Suppressor macrophage (primary cell): ENCODE measurements at places on chromosomes 16 and 17.

GRCh38 chr16:268141-269053, 7.3 kb downstream of the RGS11 start:
- no peak for DNase-seq

DNA sequence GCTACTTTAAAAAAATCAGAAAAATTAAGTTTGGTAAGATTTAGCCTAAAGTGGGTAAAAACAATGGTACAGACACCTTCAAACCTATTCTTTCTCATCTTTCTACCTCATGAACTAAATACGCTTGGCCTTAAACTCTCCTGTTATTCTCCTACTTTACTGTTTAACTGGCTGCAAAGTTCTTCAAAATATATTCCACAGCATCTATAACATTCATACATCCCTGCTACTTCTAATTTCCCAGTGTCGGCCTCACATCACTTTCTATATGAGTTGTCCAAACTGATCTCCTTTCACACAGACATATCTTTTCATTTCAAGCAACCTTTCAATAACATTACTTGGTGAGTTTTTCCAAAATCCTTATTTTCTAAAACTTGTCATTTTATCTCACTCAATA, 64.0 kb downstream of the MED13 start:
- DNase-seq, result no peak

DNA sequence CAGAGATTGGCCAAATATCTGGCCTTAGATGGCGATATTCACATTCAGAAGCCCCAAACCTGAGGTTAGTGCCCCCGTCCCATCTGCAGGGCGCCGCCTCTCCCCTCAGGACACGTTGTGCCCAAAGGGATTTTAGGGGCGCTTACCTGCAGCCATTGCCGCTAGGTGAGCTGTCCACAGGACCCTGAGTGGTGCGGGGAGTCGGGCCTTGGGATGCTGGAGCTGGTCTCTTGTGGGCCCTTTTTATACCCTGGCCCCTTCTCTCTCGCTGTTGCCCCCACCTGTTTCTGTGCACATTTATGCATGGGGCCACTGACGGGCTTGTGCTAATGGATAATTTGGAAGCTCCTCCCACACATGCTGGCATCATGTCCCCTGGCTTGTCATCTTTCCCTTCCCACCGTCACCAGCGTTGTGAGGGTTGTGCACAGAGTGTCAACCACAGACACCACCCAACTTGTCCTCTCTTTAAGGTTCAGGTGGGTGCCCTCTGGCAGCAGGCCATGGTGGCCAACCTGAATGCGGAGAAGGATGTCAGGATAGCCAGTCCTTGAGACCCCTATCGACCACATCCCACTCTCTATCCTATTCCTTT, at the start of gene CSHL1:
CSHL1 (minus strand) TSS at position 218 of the 595 bp plus-strand sequence; CDS start at position 156, 62 bp downstream.
- DNase-seq, result no peak

DNA sequence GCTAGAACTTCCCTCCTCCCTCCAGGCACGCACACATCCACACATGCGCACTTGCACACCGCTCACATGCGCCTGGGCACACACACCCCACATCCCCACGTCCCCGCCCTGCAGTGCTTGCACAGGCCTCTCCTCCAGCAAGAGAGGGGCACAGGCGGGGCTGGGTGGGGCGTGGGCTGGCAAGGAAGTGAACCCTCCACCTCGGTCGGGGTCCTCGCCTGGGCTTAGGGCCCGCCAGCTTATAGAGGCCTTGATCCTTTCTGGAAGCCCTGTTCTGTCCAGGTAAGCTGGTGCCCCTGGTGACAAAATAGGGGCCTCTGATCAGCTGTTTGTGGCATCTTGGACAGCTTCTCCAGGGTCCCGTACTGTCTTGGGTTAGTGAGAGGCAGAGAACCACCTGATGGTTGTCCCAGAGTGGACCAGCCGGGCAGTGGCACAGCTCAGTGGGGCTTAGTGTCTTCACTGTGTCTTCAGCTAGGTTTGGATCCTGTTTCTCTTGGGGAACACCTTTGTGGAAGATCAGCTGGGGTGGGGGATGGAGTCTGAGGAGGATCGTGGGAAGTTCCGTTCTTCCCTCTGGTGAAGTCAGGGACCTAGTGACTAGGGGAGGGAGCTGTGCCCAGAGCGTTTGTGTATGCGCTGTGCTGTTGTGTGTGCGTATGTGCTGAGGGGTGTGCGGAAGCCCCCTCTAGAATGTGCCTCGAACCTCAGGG, 12.1 kb downstream of the TBX4 start:
- no peak for DNase-seq
